ENCODE measurements at places on chromosomes 5 and 9.

GRCh38 chr5:108148715-108149139 lies 233.2 kb downstream of the FBXL17 start:
- DNase-seq: no peak

- peak; percentile 15 for DNase-seq
These were observed 205.5 kb downstream of the NPR3 start for GRCh38 chr5:32916648-32917047.

DNA sequence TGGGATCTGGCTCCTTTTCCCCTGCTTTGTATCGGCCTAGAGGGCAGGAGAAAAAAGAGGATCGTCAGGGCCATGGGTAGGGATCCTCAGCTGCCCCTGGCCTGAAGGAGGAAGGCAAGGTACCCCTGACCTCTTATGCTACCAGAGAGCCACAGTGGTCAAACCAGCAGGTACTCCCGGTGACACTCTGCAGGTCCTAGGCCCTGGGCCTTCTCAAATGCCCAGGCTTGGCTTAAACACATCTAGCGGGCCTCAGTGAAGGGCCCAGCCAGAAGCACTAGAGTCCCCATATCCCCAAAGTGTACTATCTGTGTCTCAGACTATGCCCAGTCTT lies 3.5 kb downstream of the IRF1 start:
- DNase-seq: no peak

- no peak for DNase-seq
These were observed 763 bp downstream of the FGD3 start for GRCh38 chr9:92948038-92948534.

DNA sequence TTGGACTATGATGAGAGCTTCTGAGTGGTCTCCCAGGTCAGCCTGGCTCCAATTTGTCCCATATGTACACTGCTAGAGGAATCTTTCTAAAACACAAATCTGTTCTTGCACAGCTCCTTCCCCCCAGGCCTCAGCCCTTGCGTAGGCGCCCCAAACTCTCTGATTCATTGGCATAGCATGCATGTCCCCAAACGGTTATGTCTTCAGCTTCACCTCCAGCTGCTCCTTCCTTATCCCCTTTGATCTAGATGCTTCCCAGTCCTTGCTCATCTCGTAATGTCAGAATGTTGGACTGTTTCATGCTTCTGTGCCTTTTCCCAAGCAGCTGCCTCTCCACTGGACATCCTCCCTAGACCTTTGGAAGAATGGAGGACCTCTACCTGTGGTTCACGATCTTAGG lies 60.1 kb upstream of the BASP1 start:
- DNase-seq: peak; percentile 31

DNA sequence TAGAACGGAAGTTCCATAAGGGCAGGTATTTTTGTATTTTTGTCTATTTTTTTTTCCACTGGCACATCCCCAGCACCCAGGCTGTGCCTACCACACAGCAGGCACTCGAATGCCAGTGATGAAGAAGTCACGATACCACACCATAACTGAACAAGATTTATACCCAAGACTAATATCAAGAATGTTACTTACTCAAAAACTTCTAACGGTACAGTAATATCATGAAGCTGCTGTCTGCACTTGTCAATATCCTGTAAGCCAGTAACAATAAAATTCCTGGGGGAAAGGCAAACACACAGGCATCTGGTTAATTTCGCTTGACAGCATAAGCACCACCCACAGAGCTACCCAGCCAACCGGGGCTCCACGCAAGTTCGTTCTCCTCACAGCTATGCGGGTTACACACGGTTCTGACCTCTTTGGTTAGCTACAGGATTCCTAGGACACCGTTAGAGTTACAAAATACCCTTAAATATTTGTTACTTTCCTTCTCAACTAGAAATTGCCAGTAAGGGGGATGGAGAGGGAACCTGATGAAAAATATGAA lies 1.3 kb downstream of the MED10 start:
- no peak for DNase-seq

DNA sequence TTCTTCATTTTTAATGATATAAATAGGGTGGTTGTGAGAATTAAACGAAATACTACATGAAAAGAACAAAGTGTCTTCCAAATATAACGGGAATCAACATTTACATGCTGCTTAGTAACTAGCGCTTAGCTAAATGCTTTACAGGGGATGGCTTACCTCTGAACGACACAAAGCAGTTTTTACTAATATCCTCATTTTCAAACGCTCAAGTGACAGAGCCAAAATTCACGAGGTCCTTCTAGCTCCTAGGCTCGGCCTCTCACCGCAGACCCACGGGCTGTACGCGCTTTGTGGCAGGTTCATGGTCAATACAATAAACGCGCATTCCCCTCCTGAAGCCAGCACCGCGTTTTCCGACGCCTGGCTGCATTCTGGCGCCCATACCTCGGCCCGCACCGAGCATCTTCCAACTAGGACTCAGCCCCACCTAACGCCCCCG lies 442 bp downstream of the ZNF510 start:
- no peak for DNase-seq

- no peak for DNase-seq
These were observed 84.7 kb downstream of the DOCK2 start for GRCh38 chr5:169721771-169722170.

DNA sequence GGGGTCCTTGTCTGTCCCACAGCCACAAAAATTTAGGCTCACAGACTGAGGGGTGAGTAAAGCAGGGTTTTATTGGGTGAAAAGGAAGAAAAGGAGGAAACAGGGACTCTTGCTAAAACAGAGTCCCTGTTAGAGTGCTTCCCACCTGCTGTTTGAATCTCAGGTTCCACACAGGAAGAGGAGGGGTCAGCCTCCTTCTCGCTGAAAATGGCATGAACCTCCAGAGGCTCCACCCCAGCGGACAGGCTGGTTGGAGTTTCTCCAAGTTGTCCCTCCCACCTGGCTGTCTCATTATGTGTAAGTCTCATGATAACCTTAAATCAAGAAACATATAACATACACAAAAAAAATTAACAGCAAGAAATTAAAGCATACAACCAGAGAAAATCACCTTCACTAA lies 28.3 kb upstream of the UHRF2 start:
- no peak for DNase-seq

DNA sequence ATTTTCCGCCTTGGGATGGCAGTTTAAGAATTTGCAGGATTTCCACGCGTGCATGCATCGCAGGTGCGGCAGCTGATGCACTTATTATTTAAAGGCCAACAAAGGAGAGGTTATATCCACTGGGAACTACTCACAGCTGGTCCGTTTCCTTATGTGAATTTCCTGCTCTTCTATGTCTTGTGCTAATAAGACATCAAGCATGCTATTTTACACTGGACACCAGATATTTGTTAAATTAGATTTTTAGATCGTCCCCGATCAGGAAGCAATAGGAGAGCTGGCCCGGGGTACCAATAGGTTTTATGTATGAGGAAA lies 476 bp upstream of the DTWD2 start:
- DNase-seq: no peak

DNA sequence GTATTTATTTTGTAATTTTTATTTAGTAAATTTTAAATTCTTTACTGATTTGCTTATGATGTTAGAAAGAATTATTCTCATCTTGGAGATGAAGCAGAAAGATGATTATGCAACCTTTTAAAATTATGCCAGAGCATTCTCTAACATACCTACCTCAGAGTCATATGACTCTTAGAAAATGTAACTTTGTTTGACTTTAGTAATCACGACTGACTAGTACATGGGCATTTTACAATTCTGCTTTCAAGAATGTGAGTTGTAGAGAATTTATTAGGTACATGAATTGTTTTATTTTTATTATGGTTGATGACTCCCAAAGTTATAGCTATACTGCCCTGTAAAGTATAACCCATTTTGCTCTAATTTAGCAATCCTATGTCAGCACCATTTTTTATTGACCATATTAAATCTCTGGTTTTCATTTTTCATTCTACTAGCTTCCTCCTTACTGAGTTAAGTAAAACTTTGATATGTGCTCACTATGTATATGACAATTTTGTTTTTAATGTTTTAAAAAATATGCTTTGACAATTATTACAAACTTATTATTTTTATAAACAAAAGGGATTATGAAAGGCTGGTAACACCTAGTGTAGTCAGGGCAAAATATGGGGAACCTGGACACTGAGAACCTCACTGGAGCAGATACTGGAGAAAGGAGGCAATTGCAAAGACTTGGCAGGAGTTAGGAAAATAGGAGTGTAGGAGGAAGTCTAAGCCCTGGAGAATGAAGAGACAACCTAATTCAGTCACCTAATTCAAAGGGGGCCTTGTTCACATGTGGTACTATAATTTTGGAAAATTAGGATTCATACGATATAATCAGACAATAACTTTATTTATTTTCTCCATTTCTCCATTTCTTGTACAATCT lies 249.7 kb upstream of the DAB2 start:
- DNase-seq: no peak

- DNase-seq: no peak
These were observed 199.2 kb downstream of the TLR4 start for GRCh38 chr9:117903453-117903852.

DNA sequence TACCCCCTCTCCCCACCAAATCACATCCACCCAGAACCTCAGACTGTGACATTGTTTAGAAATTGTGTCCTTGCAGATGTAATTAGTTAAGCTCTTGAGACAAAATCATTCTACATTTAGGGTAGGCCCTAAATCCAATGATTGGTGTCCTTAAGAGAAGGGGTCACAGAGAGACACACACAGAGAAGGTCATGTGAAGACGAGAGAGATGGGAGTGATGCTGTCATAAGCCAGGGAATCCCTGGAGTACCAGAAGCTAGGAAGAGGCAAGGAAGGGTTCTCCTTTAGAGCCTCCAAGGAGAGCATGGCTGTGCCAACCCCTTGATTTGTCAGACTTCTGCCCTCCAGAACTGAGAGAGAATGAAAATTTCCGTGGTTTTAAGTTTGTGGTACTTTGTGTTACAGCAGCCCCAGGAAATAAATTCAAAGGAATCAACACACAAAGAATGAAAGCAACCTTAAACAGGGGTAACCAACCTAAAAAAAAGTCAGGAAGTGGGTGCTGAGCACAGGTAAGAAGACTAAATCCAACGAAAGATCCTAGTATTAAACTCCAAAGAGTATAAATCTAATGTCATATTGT lies 33.6 kb downstream of the TIMD4 start:
- DNase-seq: no peak

DNA sequence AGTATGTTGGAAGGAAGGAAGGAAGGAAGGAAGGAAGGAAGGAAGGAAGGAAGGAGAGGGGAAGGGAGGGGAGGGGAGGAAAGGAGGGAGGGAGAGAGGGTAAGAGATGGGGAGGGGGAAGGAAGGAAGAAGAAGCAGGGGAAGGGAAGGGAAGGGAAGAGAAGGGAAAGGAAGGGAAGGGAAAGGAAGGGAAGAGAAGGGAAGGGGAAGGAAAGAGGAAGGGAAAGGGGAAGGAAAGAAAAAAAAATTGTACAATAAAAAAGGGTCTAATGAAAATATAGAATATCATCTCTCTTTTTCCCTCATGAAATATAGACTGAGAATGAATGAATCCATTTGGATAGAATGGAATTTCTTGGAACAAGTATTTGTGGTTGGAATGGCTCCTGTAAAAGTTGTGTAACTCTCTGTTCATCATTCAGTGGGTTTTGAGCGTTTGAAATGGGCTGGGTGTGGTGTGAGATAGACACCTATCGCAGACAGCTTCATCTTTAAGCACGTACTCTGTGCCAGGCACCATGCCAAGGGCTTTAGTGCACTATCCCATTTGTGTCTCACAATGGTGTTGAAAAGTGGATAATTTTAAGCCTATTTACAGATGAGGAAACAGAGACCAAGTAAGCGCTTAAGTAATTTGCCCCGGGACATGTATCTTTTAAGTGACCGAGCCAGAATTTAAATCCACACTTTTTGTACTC lies 11.6 kb upstream of the PAPPA start:
- peak; percentile 50 for DNase-seq

DNA sequence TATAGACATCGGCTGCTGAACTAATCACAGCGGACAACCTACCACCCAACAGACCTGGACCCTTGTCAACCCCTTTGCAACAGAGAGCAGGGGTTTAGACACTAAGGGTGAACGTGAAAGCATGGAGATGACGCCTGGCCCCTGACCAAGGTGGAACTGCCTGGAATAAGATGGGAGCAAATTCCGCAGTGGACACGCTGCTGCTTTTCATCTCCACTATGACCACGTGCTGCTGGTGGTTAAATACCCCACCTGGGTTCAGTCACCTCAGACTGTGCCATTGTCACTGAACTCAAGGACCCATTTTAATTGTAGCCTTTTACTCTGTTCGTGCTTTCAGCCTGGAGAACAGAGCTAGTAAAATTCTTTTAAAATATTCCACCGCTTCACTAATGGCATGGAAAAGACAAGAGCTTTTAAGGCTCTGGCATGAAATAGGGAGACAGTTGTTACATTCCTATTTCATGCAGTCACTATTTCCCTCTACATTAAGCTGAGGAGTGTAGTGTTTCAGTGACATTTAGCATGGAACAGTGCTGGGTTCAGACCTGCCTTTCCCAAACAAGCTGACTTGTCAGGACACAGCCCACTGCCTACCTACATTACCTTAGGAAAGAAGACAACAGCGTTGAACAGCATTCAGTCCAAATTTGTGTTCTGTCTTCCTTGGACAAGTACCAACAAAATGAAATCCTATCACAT lies 96.8 kb downstream of the ANKRD18B start:
- DNase-seq: peak; percentile 67

DNA sequence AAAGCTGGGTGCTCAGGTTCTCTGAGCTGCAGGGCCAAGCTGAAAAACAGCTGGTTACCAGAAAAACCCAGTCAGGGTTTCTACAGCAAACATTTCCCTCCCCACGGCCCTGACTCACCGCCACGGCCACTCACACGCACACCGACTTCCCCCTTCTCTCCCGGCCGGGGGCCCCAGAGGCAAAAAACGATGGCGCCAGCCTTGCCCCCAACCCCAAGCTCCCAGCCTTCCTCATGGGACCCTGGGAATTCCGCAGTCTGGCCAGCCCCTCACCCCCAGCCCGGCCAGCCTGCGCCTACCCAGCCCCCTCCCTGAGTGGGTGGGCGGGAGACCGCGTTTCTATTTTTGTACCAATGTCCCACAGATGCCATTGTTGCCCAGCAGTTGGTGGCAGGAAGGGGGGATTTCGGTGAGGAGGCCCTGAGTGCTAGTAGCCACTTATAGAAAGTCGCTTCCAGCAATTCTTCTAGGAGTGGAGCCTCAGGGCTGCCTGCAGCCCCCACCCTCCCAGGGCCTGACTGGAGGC lies 18.4 kb downstream of the ENG start:
- no peak for DNase-seq

- no peak for DNase-seq
These were observed 17.3 kb upstream of the SLC12A7 start for GRCh38 chr5:1128977-1129710.

DNA sequence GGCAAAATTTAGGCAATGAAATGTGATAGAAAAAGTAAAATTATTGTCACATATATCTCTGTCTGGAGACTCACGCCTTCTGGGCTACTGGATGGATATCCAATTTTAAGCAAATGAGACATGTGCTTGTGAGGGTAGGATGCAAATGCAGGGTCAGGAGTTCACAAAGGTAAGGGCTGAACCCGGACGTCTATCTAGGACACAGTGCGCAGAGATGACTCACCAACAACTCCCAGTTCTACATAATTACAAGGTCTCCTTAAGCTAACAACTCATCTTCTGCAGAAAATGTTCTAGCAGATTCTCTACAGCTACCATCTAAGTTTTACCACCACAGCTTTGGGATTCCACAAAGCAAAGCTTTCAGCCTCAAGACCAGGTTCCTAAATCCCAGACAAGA lies 160.5 kb downstream of the ENTREP1 start:
- no peak for DNase-seq
